Prostate gland (tissue), 2 donors: ENCODE measurements at places on chromosomes 5 and 9. TPM values are rescaled to one million over a fixed set of nuclear protein-coding genes. Genes with fewer than 3 reads are reported as not detected.

DNA sequence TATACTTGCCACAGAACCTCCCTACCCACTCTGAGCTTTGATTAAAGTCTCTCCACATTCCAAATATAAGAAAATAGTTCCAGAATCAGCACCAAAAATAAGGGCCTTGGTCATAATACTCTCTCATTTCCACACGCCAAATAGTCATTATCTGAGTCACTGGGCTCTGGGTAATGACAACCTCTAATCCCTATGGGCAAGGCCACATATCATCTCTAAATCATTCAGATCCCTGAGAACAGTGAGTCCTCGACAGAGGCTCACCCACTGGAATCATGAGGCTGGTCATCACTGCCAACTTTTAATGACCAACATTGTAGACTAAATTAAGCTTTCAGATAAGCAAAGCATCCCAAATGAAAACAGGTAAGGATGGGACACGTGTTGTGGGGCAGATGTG lies 28.1 kb downstream of the FAM114A2 start:
- DNase-seq, result no peak
- H3K27me3 ChIP-seq, result no peaks in the 10 kb centered on the region
- H3K27ac ChIP-seq, result no peak overlapping the region
- H3K36me3 ChIP-seq, result no peaks in the 10 kb centered on the region
- H3K4me3 ChIP-seq, result no peak overlapping the region

- no peak overlapping the region for H3K4me3 ChIP-seq
- H3K27me3 ChIP-seq, result no peaks in the 10 kb centered on the region
- H3K27ac ChIP-seq, result no peak overlapping the region
- no peak for DNase-seq
- no peaks in the 10 kb centered on the region for H3K36me3 ChIP-seq
- no peaks in the 10 kb centered on the region for H3K4me1 ChIP-seq
These were observed 1.6 kb downstream of the RNF183 start for GRCh38 chr9:113301548-113301947.

DNA sequence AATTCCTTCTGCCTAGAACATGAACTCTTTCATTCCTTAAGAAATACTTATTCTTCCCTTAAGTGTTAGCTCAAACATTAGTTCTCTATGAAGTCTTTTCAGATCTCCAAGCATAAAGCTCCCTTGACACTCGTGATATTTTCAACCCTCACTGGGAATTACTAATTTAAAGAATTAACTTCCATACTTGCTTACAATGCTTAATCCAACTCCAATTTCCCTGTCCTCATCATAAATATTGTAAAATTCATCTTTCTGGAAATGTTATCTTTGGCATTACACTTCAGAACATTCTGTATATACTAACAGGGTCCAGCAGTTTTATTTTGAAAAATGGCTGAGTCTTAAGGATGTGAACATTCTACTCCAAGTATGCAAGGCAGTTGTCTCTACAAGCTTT lies 7.2 kb downstream of the STARD4 start:
- H3K27me3 ChIP-seq, result no peaks in the 10 kb centered on the region
- no peaks in the 10 kb centered on the region for H3K4me1 ChIP-seq
- no peak overlapping the region for H3K4me3 ChIP-seq
- no peaks in the 10 kb centered on the region for H3K36me3 ChIP-seq
- no peak for DNase-seq
- H3K27ac ChIP-seq, result no peak overlapping the region

DNA sequence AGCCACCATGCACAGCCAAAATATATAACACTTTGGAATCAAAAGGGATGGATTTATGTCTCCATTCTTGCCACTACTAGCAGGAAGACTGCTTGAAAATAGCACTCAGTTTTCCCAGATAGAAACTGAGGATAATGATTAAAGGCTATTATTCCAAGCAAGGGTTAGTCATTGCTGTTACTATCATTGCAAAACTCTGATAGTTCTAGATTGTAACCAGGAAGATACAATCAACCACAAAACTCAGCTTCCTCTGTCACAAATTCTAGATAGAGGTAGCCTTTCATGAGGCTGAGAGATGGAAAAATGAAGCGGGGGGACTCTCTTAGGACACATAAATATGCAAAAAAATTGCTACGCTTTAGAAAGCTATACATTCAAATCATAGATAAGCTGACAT lies 3.1 kb downstream of the ANXA1 start:
- no peak overlapping the region for H3K4me3 ChIP-seq
- peaks cover 7% of the 10 kb centered on the region for H3K4me1 ChIP-seq
- no peak for DNase-seq

- no peak for DNase-seq
- no peak overlapping the region for H3K27ac ChIP-seq
- no peaks in the 10 kb centered on the region for H3K27me3 ChIP-seq
- no peaks in the 10 kb centered on the region for H3K4me1 ChIP-seq
These were observed 597.3 kb downstream of the TLE1 start for GRCh38 chr9:81092057-81092456.

DNA sequence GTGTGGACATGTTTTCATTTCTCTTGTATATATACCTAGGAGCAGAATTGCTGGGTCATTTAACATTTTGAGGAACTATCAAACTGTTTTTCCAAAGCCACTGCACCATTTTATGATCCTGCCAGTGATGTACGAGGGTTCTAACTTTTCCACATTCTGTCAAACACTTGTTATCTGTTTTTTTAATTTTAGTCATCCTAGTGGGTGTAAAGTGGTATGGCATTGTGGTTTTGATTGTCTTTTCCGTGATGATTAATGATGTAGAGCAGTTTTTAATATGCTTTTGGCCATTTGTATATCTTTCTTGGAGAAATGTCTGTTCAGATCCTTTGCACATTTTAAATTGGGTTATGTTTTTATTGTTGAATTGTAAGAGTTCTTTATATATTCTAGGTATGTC lies 107.0 kb downstream of the MELK start:
- H3K4me1 ChIP-seq, result no peaks in the 10 kb centered on the region
- no peak overlapping the region for H3K4me3 ChIP-seq
- H3K36me3 ChIP-seq, result no peaks in the 10 kb centered on the region
- no peak for DNase-seq

DNA sequence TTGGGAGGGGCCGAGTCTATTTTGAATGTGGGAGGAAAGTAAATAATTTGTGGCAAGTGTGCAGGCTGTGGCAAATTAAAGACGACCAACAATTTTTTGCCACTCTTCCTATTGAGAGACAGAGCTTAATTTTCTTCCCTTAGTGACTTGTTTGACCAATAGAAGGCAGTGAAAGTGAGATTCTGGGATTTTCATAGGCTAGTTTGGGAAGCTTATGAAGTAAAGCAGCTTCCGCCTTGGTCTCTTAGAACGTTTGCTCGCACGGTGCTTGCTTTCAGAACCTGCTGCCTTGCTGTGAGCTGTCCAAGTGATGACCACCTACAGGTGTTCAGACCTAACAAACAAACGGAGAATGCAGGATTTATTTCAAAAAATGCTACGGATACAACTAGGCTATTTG lies 6.7 kb upstream of the OR1N2 start:
- H3K27ac ChIP-seq, result no peak overlapping the region
- H3K4me3 ChIP-seq, result no peak overlapping the region

- no peak for DNase-seq
- H3K27ac ChIP-seq, result peak within 1 kb of the TSS; percentile 60
- peak within 1 kb of the TSS; percentile 17 for H3K4me3 ChIP-seq
- no peaks in the 10 kb centered on the region for H3K36me3 ChIP-seq
- H3K27me3 ChIP-seq, result no peaks in the 10 kb centered on the region
These were observed at the start of gene ARSI for GRCh38 chr5:150302301-150303069. TSS of gene ARSI (minus strand) at chr5:150302905. CDS start at chr5:150302373, 532 bp downstream.

DNA sequence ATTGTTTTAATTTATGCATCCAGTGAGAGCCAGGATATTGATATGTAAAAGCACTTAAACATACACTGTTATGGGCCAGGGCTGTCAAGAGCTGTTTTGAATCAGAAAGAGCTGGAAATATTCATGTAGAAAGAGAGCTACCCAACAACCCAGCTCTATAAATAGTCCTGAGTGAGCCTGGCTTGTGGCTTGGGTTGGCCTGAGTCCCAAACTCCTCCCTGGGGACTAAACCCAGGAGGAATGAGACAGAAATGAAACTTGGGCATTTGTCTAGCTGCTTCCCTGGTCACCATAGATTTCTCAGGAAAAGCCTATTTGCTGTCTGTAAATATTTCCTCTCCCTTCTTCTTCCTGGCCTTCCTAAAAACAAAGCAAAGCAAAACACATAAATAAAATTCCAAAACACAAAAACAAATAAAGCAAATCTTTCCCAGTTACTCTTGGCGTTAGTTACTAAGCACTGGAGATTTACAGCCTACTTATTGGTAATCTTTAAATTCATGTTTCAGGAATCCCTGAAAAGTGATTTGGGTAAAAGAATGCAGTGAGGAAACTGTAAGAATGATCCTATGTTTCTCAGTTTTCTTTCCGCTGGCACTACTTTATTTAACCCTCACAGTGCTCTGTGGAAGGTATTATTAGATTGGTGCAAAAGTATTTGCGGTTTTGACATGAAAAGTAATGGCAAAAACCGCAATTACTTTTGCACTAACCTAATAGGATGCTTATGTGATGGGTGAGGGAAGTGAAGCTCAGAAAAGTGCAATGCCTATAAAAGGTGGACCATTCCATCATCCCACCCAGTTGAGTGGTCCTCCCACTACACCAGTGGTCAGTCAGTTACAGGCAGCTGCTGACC lies 111.8 kb downstream of the CARTPT start:
- no peaks in the 10 kb centered on the region for H3K27me3 ChIP-seq
- no peak overlapping the region for H3K4me3 ChIP-seq
- no peaks in the 10 kb centered on the region for H3K4me1 ChIP-seq
- H3K27ac ChIP-seq, result no peak overlapping the region

DNA sequence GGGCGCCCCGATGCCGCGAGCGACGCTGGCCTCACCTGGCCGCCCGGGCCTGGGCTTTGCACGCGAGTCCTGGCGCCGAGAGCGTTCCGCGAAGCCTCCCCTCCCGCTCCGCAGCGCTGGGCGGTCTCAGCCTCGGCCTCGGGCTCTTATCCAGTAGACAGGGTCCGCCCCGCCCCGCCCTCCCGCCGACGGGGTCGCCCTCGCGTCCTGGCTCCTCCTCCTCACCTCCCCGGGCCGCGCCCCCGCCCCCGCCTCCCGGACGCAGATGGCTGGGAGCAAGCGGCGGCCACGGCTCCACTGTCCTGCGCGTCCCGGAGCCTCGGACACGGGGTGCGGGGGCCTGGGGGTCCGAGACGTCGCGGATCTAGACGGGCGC lies at the start of gene SLC6A3:
Gene SLC6A3, minus strand, starts transcription at position 128 of the 376 bp plus-strand sequence. CDS start 2,243 bp downstream, outside the sequence.
- peaks cover 10% of the 10 kb centered on the region for H3K4me1 ChIP-seq
- no peaks in the 10 kb centered on the region for H3K36me3 ChIP-seq
- no peak for DNase-seq
- peaks cover 50% of the 10 kb centered on the region for H3K27me3 ChIP-seq
- H3K4me3 ChIP-seq, result peak within 1 kb of the TSS; percentile 14
- H3K27ac ChIP-seq, result no peak within 1 kb of the TSS

GRCh38 chr5:83102364-83102980 lies 25.1 kb downstream of the XRCC4 start:
- H3K27ac ChIP-seq, result no peak overlapping the region
- no peak overlapping the region for H3K4me3 ChIP-seq
- no peaks in the 10 kb centered on the region for H3K36me3 ChIP-seq
- H3K27me3 ChIP-seq, result no peaks in the 10 kb centered on the region
- no peaks in the 10 kb centered on the region for H3K4me1 ChIP-seq

DNA sequence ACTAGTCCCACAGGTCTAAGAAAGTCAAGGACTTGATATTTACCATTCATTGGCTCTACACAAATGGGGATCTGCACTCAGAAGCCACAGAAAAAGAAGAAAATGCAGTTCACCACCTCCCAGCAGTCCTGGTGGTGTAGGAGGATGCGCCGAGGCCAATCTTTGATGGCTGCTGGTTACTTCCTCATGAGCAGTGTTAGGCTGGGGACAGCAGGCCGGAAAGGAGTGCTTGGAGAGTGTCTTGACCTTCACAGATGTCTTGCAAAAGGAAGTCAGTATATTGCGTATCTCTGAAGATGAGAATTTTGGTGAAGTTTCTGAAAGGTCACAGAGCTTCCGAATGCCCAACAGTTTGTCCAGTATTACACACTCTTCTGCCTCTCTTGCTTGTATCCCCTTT lies 597.0 kb downstream of the EBF1 start:
- H3K36me3 ChIP-seq, result no peaks in the 10 kb centered on the region
- H3K27me3 ChIP-seq, result no peaks in the 10 kb centered on the region
- no peak for DNase-seq
- no peak overlapping the region for H3K27ac ChIP-seq

- H3K27ac ChIP-seq, result no peak overlapping the region
- peak overlapping the region; percentile 54 for H3K4me3 ChIP-seq
- no peak for DNase-seq
- H3K27me3 ChIP-seq, result no peaks in the 10 kb centered on the region
- H3K4me1 ChIP-seq, result peaks cover 2% of the 10 kb centered on the region
These were observed 145.9 kb downstream of the GAPVD1 start for GRCh38 chr9:125407432-125407973.

DNA sequence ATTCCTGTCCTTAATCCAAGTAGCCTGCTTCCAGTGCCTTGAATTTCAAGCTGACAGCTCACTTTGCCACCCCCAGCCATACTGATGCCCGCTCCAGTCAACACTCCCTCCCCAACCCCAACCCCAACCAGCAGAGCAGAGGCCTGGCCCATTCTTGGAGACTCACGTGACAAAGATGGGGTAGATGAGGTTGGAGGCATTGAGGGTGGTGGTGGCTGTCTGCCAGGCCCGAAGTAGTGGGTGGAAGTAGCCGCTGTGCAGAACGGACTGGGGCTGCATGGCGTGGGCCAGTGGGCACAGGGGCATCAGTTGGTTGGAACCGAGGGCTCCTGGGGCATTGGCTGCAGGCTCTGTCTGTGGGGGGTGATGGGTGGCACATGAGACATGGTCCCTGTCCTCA lies 7.8 kb downstream of the ALAD start:
- H3K36me3 ChIP-seq, result peaks cover 5% of the 10 kb centered on the region
- H3K27me3 ChIP-seq, result no peaks in the 10 kb centered on the region
- DNase-seq, result no peak
- H3K4me3 ChIP-seq, result no peak overlapping the region
- H3K27ac ChIP-seq, result no peak overlapping the region

DNA sequence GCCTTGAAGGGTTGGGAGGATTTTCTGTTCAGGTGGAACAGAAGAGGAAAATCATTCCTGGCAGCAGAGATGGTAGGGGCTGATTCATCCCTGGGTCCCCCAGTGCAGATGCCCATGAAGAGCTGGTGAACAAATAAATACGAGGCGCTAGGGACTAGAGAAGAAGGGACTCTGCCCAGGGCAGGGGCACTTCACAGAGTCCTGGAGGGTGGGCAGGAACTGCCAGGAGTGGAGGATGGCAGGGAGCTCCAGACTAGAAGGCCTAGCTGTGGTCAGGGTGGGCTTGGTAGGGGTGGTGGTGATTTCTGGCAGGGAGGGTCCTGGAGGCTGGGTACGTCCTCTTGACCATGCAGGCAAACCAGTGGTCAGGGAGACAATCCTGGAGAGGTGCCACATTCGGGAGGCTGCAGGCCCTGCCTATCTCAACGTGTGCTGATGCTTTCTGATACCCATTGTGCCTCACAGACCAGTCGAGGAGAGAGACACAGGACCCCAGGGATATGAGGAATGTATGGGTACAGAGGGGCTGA lies 69.9 kb downstream of the CRB2 start:
- no peak for DNase-seq

GRCh38 chr5:10077791-10078545 lies 171.7 kb downstream of the ATPSCKMT start:
- DNase-seq, result no peak
- no peak overlapping the region for H3K27ac ChIP-seq

Gene ATP10B
- total RNA-seq, result not detected

Gene MCIDAS
- total RNA-seq, result not detected
